Cardiac muscle cell (in vitro differentiated cells and primary cell): ENCODE measurements at places on chromosomes 3 and 15. TPM values are rescaled to one million over a fixed set of nuclear protein-coding genes. Genes with fewer than 3 reads are reported as not detected.

GRCh38 chr3:176431991-176432390, 765.3 kb downstream of the TBL1XR1 start:
- no peak for DNase-seq

DNA sequence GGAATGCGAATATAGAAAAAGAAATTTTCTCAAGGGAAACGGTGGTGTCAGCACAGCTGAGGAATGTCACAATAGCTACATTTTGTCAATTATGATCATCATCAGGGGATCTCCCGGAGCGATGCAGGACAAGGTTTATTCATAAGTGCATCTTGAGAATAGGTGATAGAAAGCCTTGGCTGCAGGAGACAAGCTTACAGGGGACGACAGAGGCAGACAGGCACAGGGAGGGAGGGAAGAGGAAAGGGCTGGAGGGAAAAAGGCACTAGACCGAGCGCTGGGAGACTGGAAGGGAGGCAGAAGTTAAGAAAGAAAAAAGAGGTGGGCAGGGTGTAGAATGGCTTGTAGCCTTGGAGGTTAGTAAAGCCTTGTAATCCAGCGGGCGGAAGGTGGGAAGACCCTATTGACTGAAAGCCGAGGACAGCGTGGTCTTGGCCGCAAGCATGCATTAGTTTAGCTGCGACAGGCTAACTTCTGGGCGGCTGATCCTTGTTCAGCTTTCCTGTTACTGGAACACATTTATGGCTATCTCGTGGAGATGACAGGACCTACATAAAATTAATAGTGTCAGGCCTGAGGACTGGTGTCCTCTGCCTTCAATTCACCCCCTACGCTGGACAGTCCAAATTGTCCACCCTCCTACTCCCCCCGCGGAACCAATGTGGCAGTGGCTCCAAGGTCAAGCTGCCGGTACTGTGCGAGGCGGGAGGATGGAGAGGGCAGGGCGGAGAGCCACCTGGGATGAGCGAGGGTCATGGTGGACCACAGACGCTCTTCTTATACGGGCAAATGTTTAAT, 1.4 kb upstream of the NECTIN3 start:
- peak; percentile 18 for DNase-seq

DNA sequence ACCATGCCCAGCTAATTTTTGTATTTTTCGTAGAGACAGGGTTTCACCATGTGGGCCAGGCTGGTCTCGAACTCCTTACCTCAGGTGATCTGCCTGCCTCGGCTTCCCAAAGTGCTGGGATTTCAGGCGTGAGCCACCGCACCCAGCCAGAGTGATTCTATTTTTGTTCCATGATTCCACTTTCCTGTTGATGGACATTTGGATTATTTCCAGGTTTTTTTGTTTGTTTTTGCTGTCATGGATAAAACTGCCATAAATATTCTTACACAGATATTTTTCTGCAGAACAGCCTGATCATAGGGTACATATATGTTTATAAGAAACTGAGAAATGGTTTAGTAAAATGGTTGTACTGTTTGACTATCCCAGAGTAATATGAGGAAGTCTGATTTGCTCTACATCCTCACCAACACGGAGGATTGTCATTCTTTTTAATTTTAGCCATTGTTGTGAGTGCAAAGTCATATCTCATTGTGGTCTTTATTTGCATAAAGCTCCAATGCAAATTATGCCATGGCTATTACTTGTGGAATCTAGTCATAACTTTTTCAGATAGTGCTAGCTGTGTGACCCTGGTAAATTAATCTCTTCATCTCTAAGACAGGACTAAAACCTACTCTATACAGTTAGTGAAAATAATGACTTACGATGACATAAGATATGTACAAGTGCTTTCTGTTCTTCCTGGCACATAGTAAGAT, 42.7 kb downstream of the MAP6D1 start:
- DNase-seq = no peak

The C3orf70 gene
- 0.55 and 0.62 TPM in 2 replicates for polyA plus RNA-seq

The PPM1L gene
- polyA plus RNA-seq = 1.2 and 4.6 TPM in 2 replicates
